ENCODE measurements at places on chromosomes 2 and 18.

GRCh38 chr2:160558531-160558930 lies 64.9 kb upstream of the RBMS1 start:
- no peaks in the 10 kb centered on the region for H3K4me1 ChIP-seq
- no peaks in the 10 kb centered on the region for H3K36me3 ChIP-seq
- no peak overlapping the region for H3K27ac ChIP-seq
- DNase-seq, result no peak
- H3K4me3 ChIP-seq, result no peak overlapping the region

DNA sequence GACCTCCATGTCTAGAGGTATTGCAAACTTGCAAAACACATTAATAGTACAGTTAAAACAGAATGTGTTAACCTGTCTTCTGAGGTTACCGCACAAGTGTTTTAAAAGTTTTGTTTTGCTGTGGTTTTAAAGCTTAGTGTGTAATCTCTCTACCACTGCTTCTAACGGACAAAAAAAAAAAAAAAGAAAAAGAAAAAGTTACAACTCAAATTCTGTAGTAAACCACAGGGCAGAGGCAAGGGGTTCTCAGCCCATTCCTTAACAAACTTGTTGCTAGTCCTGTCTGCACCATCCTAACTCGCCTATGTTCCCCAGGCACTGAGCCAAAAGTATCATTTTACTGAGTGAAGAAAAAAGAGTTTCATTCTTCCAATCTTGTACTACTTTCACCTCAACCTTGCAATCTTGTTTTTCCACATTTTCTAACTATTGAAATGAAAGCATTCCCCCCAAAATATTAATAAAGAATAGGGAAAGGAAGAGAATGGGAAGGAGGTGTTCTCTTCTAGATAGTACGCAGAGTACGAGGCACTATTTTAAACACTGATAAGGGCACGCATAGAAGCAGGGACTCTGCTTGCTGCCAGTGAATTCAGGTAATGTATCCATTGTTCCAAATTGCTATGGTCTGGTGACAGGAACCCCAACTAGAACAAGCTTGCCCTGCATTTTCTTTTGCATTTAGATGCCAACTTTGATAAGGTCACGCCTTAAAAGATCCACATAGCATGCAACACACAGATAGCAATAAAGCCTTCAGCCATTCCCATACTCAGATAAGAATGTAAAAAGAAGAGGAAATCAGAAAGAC lies 47.1 kb downstream of the IKZF2 start:
- DNase-seq, result no peak
- no peaks in the 10 kb centered on the region for H3K4me1 ChIP-seq
- H3K36me3 ChIP-seq, result no peaks in the 10 kb centered on the region
- no peaks in the 10 kb centered on the region for H3K27me3 ChIP-seq

- H3K27ac ChIP-seq, result no peak overlapping the region
- no peaks in the 10 kb centered on the region for H3K27me3 ChIP-seq
- H3K36me3 ChIP-seq, result no peaks in the 10 kb centered on the region
- H3K4me1 ChIP-seq, result no peaks in the 10 kb centered on the region
- DNase-seq, result no peak
Observed at GRCh38 chr2:176931588-176932563, 280.7 kb upstream of the HNRNPA3 start.

DNA sequence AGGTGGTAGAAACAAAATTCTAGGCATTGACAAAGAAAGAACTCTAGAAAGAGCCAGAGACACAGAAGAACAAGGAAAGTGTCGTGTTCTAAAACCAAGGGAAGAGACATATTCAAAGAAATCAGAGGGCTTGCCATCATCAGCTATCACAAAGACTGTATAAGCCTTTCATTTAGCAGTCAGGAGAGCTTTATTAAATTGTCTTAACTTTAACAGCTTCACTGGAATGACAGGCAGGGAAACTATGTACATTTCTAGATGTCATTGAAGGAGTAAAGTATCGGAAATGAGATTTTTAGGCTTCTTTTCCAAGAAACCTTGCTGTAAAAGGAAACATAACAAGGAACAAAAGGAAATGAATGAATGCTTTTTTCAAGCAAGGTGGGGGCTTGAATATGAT lies 15.8 kb downstream of the KYNU start:
- no peak overlapping the region for H3K4me3 ChIP-seq
- no peaks in the 10 kb centered on the region for H3K4me1 ChIP-seq
- H3K27me3 ChIP-seq, result no peaks in the 10 kb centered on the region

DNA sequence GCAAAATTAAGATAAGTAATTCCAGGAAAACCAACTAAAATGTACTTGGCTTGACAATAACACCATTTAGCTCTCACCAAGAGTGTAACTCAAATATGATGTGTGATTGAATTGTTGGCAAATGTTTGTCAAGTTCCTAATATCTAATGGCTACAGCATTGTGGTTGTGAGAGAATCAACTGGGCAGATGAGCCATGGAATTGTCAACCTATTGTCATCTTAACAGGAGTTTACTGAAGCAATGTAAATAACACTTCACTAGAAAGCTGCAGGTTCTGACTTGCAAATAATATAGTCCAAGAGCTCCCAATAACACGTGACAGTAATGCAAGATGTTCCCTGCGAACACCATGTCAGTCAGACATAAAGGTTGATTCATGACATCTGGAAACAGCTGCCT lies 495.2 kb upstream of the MEIS1 start:
- no peaks in the 10 kb centered on the region for H3K27me3 ChIP-seq
- H3K27ac ChIP-seq, result no peak overlapping the region
- no peak overlapping the region for H3K4me3 ChIP-seq
- DNase-seq, result no peak
- no peaks in the 10 kb centered on the region for H3K4me1 ChIP-seq
- H3K36me3 ChIP-seq, result no peaks in the 10 kb centered on the region

- no peaks in the 10 kb centered on the region for H3K27me3 ChIP-seq
- no peak overlapping the region for H3K27ac ChIP-seq
- H3K4me3 ChIP-seq, result no peak overlapping the region
- H3K4me1 ChIP-seq, result peaks cover 13% of the 10 kb centered on the region
- no peak for DNase-seq
Observed at GRCh38 chr2:234674781-234675201, 177.9 kb upstream of the ARL4C start.

DNA sequence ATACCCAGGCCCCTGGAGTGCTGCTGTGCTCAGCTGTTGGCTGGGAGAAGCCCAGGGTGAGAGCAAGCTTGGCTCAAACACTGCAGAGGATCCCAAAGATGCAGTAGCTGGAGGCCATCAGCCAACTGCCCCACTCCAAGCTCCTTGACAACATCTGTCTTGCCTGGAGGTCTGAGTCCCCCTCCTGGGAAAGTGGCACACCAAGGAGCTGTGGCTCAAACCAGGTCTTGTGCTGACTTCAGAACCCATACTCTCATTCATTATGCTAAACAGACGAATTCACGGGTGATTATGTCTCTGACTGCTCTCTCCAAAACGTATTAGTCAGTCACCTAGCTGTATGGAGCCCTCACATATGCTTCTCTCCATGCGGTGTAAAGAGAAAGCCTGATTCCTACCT lies 206.1 kb downstream of the TTC32 start:
- H3K4me1 ChIP-seq, result no peaks in the 10 kb centered on the region
- H3K36me3 ChIP-seq, result no peaks in the 10 kb centered on the region
- H3K27me3 ChIP-seq, result no peaks in the 10 kb centered on the region
- no peak overlapping the region for H3K4me3 ChIP-seq
- H3K27ac ChIP-seq, result no peak overlapping the region

- H3K4me1 ChIP-seq, result no peaks in the 10 kb centered on the region
- H3K27ac ChIP-seq, result no peak overlapping the region
- no peaks in the 10 kb centered on the region for H3K36me3 ChIP-seq
- no peak for DNase-seq
- H3K4me3 ChIP-seq, result no peak overlapping the region
Observed at GRCh38 chr18:66046032-66046602, 295.3 kb downstream of the CDH7 start.

- no peaks in the 10 kb centered on the region for H3K36me3 ChIP-seq
- no peaks in the 10 kb centered on the region for H3K27me3 ChIP-seq
- H3K4me3 ChIP-seq, result no peak overlapping the region
- DNase-seq, result peak; percentile 19
- peaks cover 65% of the 10 kb centered on the region for H3K4me1 ChIP-seq
Observed at GRCh38 chr18:13273800-13274199, 55.2 kb downstream of the LDLRAD4 start.

DNA sequence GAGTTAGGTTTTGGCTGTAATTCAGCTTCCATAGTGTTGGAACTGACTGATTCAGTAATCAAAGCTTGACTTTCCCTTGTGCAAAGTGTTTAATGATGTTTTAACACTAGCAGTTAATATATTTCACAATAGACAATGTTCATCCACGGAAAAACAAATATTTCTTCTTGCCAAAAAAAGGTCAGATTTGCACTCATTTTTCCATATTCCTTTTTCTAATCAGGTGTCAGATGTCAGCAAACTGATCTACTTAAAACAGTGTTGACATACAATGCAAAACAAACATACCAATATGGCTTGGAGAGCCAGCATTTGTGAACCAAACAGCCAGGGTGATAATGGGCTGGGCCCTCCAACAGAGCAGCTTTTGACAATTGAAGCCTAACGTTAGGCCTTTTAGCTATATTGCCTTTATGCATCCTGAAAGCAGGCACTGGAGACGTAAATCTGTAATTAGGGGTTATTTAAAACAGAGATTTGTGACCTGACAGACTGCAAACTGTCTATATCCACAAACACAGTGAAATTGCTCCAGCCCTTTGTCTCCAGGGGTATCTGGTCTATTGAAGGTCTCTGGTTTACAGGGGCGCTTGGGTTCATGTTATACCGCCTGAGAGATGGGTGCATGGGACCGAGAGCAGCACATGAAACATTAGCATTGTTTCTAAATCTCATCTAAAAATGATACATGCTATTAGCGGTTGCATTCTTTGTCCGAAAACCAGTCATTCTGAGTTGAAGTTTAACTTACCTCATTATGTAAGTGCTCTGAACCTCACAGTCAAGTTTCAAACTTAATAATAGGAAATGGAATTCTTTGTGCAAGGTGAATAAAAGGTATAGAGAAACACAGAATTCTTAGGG lies 7.1 kb upstream of the CDCA7 start:
- H3K4me1 ChIP-seq, result no peaks in the 10 kb centered on the region
- no peak overlapping the region for H3K27ac ChIP-seq
- peaks cover 1% of the 10 kb centered on the region for H3K27me3 ChIP-seq
- H3K4me3 ChIP-seq, result no peak overlapping the region

GRCh38 chr2:161578998-161579397 lies 45.2 kb upstream of the SLC4A10 start:
- no peak overlapping the region for H3K4me3 ChIP-seq
- H3K27me3 ChIP-seq, result no peaks in the 10 kb centered on the region
- no peaks in the 10 kb centered on the region for H3K36me3 ChIP-seq

DNA sequence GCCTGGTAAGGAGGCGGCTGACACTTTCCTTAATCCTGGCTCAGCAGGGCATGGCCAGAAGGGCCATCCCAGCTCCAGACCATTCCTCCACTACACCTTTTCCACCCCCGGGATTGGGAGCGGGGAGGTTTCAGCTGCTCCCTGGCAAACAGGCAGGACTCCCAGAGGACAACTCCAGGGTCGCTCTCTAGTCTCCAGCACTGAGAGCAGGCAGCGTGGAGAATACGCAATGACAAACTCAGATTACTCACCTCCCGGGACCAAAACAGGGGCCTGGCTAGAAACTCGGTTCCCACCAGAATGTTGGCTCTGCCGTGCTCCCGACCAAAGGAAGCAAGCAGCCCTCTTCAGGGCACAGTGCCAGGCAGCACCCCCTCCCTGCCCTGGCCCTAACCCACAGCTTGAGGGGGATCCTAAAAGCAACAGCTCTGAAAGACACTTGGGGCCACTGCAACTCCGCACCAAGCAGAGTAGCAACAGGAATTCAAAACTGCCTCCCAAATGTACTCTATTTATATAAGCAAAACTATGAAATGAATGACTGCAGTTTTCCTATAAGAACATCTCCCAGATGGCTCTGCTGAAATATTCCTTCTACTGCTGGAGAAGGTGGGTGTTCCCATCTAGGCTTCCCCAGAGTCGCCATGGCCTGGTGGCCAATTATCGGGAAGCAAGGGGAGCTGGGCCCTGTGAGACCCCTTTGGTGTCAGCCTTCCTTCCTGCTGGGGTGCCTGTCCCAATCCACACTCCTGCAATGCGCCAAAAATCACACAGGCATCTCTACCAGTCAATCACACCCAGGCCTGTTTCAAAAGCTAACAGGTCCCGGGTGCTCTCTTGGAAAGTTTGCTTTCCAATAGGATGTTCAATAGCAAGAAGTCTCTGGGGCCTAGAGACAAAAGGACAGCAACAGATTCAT lies 61.2 kb upstream of the POMC start:
- no peaks in the 10 kb centered on the region for H3K27me3 ChIP-seq
- H3K4me1 ChIP-seq, result peaks cover 16% of the 10 kb centered on the region
- H3K27ac ChIP-seq, result peak overlapping the region; percentile 48

DNA sequence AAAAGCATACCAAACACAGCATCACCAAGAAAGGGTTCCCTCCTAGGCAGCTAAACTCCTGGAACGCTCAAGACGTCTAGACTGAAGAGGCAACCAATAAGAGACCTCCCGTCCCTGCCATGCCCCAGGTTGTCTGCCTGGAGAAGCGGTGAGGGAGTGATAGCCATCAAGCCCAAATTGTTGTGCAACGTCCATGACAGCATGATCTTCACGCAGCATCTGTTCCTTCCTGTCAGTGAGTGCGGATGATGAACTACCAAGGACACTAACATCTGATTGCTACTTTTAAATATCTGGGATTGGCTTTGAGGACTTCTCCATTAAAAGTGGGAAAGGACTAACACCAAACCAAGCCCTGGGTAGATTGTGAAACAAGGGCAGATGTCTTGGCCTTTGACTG lies 149.7 kb downstream of the TXNL1 start:
- H3K4me1 ChIP-seq, result no peaks in the 10 kb centered on the region
- no peaks in the 10 kb centered on the region for H3K36me3 ChIP-seq
- no peaks in the 10 kb centered on the region for H3K27me3 ChIP-seq

DNA sequence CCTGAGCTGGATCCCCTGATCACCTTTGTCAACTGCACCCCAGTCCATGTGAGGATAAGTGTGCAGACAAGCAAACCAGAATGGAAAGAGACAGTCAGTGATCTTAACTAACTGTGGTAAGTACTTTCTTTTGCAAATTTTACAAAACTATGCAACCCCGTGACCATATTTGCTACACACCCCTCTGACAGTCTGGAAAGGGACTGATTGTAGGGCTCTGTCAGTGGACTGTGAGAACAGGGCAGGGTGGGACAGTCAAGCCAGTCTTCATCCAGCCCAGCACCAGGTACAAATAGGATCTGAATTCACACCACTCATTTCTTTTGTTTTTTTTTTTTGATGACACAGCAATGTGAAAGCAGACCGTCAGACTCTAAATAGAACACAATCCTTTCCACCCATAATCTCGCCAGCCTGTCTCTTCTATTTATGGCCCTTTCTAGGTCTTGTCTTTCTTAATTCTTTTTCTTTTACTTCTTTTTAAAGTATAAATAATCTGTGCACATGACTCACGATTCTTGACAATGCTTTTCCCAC lies 165.6 kb downstream of the ARL6IP6 start:
- H3K27me3 ChIP-seq, result no peaks in the 10 kb centered on the region
- H3K4me1 ChIP-seq, result no peaks in the 10 kb centered on the region
- H3K27ac ChIP-seq, result no peak overlapping the region
- DNase-seq, result no peak

DNA sequence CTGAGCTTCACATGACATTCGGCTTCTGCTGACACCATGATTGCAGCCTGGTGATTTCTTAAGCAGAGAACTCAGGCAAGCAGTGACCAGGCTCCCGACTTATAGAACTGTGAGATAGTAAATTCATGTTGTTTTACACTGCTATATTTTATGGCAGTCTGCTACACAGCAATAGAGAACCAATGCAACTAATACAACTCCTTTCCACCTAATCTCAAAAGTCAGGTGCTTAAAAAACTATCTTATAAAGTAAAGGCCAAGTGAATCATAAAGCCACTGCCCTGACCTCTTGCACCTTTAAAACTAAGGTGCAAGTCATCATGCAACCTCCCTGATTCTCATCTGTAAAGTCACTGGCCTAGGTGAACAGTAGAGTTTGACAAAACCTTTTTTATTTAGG lies 95.3 kb upstream of the GLS start:
- H3K4me3 ChIP-seq, result no peak overlapping the region
- peaks cover 9% of the 10 kb centered on the region for H3K4me1 ChIP-seq

Measured in adrenal gland (tissue), 19 donors.